ENCODE measurements at places on chromosomes 3 and 15.

- no peak for DNase-seq
Observed at GRCh38 chr15:40241269-40242212, 2.7 kb downstream of the PAK6 start.

DNA sequence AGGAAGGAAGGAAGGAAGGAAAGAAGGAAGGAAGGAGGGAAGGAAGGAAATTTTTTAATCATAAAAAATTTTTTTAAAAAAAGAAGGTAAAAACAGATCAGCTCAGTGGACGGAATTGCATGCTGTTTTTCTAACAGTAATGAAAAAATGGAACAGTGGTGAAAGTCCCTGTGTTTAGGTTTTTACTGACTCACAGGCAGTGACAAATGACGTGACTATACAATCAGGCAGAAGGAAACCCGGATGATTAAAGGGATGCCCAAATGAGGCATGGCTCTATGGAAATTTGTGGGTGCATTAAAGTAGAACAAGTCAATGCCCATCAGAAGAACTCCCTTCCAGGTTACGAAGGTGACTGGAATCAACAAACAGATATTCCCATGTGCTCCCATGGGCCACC lies 135.0 kb downstream of the IMPG2 start:
- no peak for DNase-seq

GRCh38 chr3:71002298-71002697 lies 581.2 kb downstream of the FOXP1 start:
- DNase-seq: no peak

- DNase-seq: peak; percentile 72
Observed at GRCh38 chr3:134308350-134308891, 57.8 kb upstream of the RYK start.

DNA sequence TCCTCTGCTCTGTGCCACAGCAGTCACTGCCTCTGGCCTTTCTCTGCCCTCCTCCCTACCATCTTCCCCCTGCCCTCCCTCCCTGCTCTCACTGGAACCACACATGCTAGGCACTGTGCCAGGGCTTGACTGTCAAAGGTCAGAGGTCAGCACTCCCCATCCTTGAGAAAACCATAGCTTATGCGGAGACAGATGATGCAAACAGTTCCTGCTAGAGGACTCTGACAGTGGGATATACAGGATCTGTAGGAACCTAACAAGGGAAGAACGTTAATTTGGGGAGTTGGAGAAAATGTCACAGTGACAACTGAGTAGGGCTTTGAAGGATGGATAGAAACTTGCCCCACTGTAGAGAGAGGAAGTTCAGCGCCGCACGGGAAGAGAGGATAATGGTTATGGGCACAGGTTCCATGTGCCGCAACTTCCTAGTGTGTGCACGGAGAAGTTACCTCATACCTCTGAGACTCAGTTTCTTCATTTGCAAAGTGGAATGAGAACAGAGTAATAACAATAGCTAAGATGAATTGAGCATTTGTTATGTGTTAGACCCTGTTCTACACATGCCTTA lies 29.3 kb upstream of the XYLB start:
- DNase-seq: no peak

DNA sequence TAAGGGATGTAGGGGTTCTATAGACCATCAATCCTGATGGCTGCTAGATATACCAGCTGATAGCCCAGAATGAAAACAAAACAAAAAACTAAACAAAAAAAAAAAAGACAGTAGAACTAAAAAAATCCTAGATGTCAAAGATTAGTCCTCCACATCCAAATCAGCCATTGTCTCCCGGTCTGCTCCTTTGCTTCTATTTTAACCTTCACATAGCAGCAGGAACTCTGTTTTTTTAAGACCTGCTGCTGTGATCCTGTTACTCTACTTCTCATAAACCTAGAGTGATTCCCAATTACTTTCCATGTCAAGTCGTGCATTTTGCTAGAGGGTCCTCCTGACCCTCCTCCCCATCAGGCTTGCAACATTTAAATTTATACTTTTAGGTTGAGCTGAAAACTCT lies 2.5 kb downstream of the IFT122 start:
- no peak for DNase-seq

DNA sequence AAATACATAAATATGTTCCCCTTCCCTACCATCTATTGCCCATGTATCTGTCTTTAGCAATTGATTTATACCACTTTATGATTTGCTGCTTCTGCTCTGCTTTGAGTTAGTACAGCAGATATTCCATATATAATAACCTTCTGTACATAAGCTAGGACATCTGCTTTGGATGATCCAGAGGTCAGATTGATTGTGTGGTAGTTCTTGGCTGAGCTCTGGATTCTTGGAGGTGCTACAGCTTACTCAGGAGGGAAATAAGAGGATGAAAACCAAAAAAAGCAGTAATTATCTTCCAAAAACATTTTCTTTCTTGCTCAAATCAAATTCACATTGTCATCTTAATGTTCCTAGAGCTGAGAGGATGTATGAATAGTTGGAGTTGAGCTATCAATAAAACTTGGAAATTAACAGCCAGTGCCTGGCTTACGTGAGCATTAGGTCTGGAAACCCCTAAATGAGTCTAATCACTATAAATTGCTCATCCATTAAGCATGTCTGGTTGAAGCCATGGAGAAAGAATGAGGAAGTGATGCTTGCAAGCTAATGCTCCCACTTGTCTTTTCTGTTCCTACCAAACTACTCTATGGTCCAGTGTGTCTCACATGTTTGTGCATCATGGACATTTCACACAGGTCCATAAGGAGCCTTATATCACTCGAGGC lies 36.3 kb upstream of the TMEM42 start:
- DNase-seq: no peak

DNA sequence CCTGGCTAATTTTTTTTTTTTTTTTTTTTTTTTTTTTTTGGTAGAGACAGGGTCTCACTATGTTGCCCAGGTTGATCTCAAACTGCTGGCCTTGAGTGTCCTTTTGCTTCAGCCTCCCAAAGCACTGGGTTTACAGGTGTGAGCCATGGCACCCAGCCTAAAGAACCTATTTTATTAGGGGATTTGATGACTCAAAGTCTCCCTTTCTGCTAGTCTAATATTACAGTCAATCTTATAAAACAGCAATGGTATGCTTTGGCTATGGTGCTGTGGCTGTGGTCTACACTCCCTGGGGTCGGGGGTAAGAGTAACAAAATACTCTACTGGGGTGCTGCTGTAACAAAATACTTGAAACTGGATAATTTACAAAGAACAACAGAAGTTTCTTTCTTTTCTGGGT lies 44.8 kb downstream of the ZNF589 start:
- DNase-seq: no peak

GRCh38 chr15:70447928-70448698 lies 315.2 kb downstream of the UACA start:
- DNase-seq: no peak

DNA sequence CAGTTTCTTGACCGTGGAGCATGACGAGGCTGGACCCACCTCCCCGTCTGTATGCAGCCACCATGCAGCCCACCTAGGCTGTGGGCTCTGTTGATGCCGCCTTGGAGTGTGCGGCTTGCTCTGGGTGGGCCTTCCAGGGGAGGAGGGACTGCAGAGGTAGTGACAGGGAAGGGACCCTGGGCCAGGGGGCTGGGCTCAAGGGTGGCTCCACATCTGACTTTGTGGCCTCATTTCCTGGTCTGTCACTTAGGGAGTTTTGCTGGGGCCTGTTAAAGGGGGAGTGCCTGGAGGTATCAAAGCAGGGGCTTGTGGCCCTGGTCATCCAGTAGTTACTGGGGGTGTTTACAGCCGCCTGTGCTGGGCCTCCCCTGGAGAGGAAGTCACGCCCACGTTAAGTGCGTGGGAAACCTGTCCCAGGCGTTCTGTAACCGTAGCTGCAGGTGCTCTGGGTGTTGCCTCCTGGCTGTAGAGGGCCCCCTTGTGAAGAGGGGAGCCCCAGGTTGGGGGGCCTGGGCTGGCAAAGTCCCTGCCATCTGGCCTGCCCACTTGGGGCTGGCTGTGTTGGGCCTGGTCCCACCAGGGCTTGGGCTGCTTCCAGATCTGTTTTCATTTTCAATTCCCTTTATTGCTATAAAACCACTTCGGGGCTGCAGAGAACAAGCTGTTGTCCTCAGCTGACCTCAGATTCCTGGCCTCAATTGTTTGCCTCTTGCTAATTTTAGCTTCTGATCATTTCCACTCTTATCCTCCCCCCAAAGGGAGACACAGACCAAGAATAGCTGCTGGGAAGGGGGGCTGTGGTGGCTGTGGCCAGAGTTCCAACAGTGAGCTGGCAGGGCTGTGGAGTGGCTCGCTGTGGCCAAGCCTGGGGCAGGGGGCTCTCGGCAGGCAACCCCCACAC lies 26.5 kb downstream of the KLF13 start:
- peak; percentile 71 for DNase-seq

DNA sequence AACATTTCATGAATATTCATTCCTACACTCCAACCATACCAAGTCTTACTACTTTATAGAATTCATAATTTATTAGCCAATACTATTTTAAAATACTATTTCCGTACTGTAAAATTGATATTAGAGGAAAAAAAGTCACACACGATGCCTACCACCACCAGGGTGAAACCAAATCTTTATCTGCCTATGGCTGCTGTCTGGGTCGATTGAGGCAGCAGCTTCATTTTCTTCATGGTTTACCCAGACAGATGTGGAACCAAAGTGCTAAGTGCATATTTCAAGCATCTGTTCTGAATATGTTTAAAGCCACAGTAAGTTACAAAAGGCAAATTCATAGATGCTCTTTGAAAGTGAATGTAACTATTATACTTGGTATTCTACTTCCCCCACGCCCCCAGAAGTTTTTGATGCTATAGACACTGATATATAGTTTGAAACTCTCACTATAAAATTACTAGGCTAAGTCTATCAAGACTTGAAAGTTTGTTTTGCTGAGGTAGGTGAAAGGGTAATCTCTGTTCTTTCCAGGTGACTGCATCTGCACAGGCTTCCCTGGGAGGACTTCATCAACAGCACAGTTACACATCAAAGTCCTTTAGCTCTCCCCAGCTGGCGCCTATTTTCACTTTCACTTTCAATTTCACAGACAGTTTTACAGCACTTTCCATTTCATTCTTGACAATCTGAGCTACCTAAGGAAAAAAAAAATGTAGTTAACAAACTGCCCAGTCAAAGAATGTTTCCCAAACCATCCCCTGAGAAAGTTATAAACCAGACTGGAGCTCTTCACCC lies 113.9 kb downstream of the POLQ start:
- peak; percentile 78 for DNase-seq

DNA sequence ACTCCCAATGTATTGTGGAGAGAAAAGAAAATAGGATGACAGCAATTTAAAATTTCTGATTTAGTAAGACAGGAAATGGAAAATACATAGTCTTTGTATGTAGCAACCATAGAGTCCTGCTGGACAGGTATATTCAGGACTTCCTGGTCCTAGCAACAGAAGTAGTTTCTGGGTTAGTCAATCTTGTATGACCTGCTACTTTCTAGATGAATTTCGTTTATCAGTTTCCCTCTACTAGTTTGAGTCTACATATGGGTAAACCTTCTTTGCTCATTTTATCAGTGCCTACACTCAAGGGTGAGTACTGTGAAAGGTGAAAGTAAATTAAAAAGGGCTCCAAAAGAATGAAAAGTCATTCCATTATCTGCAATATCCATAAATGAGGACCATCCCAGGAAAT lies 309.8 kb downstream of the UNC13C start:
- no peak for DNase-seq

- DNase-seq: no peak
Observed at GRCh38 chr15:53522991-53523390, 236.5 kb downstream of the WDR72 start.

GRCh38 chr3:13046569-13047274 lies 26.5 kb downstream of the IQSEC1 start:
- peak; percentile 31 for DNase-seq

GRCh38 chr15:69161079-69161877 lies 843 bp downstream of the GLCE start:
- DNase-seq: peak; percentile 45

DNA sequence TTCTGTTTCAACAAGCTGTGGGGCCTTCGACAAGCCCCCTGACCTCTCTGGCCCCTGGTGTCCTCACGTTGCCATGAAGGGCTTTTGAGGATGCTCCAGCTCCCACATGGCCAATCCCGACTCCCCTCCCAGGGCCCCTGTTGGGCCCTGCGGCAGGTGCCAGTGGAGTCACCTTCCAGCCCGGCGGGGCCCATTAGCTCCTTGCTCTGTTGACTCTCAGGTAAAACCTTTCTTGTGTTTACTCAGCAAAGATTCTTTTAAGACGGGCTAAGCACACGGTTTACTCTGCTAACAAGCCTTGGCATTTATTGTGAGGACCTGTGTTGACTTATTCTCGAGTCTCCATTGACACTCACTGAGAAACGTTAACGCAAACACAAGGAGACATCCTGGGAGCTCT lies 15.0 kb downstream of the RPLP1 start:
- DNase-seq: no peak

GRCh38 chr15:39330061-39330460 lies 250.8 kb upstream of the THBS1 start:
- no peak for DNase-seq

DNA sequence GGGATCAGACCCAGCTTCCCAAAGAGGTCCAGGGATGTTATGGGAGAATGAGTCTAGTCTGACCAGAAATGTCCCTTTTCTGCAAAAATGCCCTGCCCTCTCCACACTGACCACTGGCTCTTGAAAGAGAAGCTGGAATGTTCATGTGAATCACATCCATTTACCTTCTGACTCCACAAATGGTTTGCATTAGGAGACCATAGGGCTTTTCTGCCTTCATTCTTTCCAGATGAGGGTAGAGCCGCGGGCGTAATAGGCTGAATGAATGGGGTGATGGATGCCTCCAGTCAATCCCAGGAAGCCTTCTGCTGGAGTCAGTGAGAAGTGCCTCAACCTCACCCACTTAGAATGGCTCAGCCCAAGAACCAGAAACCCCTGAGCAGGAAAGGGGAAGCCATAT lies 47.2 kb upstream of the IREB2 start:
- no peak for DNase-seq

GRCh38 chr3:148238421-148238821 lies 459.3 kb upstream of the AGTR1 start:
- DNase-seq: no peak

DNA sequence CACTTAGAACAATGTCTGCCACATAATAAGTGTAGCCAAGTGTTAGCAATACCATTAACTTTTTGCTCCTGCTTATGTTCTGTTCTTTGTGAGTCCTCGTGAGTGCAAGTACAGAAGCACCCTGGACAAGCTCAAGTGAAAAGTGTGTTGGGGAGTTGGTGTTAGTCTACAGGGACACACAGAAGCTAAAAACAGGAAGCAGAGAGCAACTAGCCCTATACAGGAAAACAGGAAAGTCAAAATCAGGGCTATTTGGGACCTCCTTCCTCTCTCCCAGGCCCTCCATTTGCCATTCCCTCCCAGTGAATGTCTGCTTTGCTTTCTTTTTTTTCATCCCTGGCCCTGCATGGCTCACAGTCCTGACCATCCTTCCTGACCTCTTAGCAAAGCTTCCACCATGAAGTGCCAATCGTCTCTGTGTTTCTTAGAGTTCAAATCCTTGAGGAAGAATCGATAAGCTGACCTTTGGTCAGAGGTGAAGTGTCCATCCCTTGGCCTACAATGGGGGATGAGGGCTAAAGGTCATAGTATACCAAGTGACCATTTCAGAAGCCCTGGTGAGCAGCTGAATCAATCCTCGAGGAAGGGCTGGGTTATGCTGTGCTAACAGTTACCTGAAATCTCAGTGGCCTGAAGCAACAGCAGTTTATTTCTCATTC lies 328.2 kb downstream of the SHQ1 start:
- no peak for DNase-seq
